ENCODE measurements at places on chromosomes 16 and 17.

DNA sequence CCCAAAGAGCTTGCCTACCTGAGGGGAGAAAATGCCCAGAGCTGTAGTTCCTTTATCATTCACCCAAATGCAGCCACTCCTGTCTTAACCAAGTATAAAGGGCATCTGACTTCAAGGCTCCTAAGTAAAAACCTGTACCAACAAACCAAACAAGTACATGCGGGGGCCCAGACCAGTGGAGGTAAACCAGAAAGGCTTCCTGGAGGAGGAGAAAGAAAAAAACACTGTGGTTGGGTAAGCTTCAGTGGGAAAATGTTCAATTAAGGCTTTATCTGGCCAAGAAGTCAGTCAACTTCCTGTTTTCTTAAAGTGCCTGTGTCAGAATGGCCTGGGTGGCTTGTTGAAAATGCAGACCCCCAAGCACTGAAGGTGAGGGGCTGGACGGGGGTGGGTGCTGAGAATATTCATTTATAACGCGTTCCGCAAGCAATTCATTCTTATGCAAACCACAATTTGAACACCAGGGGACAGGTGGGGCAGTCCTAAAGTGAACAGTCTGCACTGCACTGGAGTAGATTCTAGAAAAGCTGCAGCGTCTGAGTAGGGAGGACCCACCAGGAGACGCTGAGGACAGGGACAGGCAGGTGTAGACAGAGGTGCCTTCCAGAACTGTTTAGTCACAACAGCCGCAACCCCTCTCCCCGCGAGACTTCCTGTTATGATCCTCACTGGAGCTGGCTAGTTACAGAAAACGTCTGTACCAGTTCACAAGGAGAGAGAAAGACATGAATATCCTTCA is 467.1 kb downstream of the SOX9 start:
- no peak for DNase-seq
- peaks cover 40% of the 10 kb centered on the region for H3K27me3 ChIP-seq
- no peak overlapping the region for H3K4me3 ChIP-seq

DNA sequence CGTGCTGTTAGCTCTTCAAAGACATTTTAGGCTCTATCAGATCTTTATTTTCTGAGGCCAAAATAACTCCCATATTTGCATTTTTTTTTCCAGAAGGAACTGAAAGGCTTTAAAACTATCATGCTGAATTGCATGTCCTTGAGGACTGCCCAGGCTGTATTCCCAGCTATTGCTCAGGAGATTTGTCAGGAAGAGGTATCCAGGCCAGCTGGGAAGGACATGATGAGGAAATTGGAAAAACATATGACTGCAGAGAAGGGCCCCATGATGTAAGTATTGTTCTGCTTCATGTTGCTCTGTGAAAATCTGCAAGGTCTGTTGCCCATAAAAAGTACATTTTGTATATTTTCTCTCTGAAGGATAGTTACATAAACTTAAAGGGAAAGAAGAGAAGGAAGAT is 5.7 kb downstream of the CDC6 start:
- DNase-seq = no peak
- H3K27me3 ChIP-seq = no peaks in the 10 kb centered on the region
- no peak overlapping the region for H3K27ac ChIP-seq
- no peaks in the 10 kb centered on the region for H3K36me3 ChIP-seq
- H3K4me3 ChIP-seq = no peak overlapping the region

- no peaks in the 10 kb centered on the region for H3K36me3 ChIP-seq
- H3K4me1 ChIP-seq = no peaks in the 10 kb centered on the region
- H3K4me3 ChIP-seq = no peak overlapping the region
- H3K27ac ChIP-seq = no peak overlapping the region
- DNase-seq = no peak
These were observed 302.7 kb upstream of the PMFBP1 start for GRCh38 chr16:72474501-72475123.

DNA sequence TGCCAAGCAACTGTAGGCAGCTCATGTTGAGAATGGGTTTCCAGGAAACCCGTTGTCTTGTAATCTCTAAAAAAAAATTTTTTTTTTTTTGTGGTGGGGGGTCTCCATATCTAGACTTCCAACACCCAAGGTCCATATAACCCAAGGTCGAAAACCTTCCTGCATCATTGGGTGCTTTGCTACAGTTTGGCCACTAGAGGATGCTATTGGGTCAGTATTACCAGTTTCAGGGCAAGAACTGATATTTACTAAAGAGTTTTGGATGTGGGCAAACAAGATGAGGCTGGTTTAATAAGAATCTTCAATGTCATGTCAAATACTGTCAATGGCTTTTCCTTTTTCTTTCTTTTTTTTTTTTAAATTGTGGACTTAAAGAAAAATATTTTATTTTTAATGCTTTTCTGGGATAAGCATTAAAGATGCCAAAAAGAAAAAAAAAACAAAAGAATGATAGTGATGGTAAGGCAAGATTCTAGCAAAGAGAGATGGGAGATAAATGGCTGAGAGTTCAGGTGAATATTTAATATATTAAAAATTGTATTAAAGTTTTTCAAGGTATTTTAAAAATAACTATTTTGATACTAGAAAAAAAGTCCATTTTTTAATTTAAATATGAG is 62.2 kb downstream of the DHRS7C start:
- H3K36me3 ChIP-seq = no peaks in the 10 kb centered on the region
- no peak overlapping the region for H3K4me3 ChIP-seq
- peaks cover 14% of the 10 kb centered on the region for H3K27me3 ChIP-seq
- no peak overlapping the region for H3K27ac ChIP-seq
- DNase-seq = no peak

DNA sequence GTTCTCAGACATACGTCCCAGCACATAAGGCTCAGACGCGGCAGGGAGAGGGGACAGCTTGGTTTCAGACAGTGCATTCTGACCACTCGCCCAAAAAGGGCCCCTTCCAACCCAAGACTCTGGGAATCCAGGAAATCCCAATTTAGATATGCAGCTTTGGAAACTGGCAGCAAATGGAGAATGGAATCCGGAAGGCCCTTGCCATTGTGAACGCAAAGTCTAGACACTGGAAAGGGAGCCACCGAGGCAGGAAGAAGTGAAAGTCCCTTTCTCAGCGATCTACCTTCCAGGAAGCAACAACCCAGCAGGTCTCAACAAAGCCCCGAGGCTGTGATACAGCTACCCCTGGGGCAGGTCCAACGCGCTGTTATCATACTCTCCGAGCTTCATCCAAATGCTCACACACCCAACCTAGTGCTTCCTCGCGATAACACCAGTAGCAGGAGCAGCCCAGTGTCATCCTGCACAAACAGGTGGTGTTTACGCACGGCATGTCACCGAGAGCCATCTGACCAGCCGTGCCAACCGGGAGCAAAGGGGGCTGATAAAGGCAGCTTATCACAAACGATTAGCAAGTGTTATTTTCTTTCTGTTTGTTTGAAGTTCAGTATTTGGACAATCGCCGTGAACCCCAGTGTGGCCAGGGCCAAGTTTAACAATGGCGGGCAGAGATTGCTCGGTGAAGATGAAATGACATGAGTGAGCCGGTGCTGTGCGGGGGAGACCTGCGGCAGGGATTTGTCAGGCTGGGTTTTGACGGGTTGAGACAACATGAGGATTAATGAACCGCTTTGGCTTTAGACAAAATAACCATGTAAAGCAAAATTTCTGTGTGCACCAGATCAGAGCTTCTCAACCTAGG is 240.6 kb downstream of the FOXL1 start:
- no peaks in the 10 kb centered on the region for H3K36me3 ChIP-seq
- H3K4me1 ChIP-seq = no peaks in the 10 kb centered on the region
- no peak for DNase-seq
- H3K27me3 ChIP-seq = peaks cover 15% of the 10 kb centered on the region
- no peak overlapping the region for H3K27ac ChIP-seq
- no peak overlapping the region for H3K4me3 ChIP-seq

DNA sequence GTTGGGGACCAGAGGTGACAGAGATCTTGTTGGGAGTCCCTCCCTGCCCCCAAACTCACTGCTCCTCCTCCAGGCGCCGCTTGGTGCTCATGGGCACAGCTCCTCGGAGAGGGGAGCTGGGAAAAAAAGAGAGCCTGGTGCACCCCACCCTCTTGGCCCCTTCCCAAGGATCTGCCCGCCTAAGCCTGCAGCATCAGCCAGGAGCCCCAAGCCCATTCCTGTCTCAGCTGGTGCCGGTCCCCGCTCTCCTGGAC is 400 bp downstream of the HCFC1R1 start:
- peak overlapping the region; percentile 94 for H3K4me3 ChIP-seq
- peak; percentile 44 for DNase-seq
- peaks cover 18% of the 10 kb centered on the region for H3K36me3 ChIP-seq
- peak overlapping the region; percentile 97 for H3K27ac ChIP-seq
- peaks cover 59% of the 10 kb centered on the region for H3K4me1 ChIP-seq

GRCh38 chr16:27390151-27390550 is 11.8 kb upstream of the IL21R start:
- H3K27ac ChIP-seq = no peak overlapping the region
- H3K4me3 ChIP-seq = no peak overlapping the region
- H3K36me3 ChIP-seq = no peaks in the 10 kb centered on the region

DNA sequence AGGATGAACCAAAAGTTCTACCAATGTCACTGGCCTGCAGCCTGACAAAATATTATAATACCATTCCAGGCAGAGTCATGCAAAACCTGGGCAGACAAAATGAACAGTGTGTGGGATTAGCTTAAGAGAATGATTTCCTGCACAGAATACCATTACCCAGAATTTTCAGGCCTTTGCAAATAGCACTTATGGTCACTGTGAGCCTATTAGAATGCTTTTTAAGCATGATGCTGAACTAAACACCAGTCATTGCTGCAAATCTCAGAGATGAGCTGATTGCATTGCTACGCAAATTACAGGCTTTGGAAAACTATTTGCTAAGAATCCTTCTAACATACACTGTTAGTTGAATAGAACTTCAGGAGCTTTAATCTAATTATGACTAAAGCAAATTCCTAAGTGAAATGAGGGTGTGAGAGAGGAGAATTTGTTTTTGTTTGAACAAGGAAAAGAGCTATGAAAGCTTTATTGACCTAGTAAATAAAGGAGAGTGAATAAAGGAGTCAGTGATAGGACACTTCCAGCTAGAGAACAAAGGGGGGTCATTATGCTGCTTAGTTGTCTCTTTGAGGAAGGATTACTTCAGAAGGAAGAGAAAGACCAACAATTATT is 398.8 kb downstream of the HS3ST3B1 start:
- DNase-seq = no peak
- H3K27ac ChIP-seq = no peak overlapping the region
- no peaks in the 10 kb centered on the region for H3K4me1 ChIP-seq
- no peak overlapping the region for H3K4me3 ChIP-seq
- no peaks in the 10 kb centered on the region for H3K27me3 ChIP-seq

DNA sequence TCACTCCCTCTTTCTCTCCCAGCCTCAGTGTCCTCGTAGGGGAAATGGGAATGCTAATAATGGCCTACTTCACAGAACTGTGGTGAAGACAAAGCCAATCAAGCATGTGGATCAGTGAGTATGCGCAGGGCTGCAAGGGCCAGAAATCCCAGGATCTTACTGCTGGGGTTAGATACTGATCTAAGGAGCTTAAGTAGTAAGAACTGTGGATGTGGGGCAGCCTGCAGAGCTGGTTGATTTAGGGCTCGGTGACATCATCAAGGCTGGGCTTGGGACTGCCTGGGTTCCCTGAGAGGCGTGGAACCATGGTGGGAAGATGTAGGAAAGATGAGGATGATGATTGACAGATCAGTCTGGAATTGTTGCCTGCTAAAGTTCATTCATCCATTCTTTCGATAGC is 25.6 kb downstream of the GOSR2 start:
- no peak overlapping the region for H3K27ac ChIP-seq
- H3K4me3 ChIP-seq = no peak overlapping the region
- DNase-seq = no peak
- peaks cover 37% of the 10 kb centered on the region for H3K4me1 ChIP-seq
- H3K27me3 ChIP-seq = no peaks in the 10 kb centered on the region
- H3K36me3 ChIP-seq = peaks cover 5% of the 10 kb centered on the region

DNA sequence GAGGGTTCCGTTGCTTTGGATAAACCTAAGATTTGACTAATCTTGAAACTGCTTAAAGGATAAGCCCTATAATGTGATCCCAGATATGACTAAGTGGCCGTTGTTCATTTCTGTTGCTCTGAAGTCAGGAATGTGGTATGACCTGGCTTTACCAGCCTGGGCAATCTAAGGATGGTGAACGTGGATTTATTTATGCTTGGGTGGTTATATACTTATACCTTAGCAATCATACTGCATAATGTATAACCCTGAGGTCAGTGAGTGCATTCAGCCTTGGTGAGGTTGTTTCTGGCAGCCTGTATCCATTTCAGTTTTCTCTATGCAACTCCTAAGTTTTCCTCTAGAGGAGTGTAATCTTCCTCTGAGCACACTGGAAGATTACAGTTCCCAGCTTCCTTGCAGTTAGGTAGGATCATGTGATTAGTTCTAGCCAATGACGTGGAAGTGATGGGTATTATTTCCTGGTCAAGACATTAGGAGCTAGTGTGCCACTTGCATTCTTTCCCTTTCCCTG is 41.9 kb downstream of the FTO start:
- peaks cover 15% of the 10 kb centered on the region for H3K4me1 ChIP-seq
- peaks cover 5% of the 10 kb centered on the region for H3K36me3 ChIP-seq
- H3K4me3 ChIP-seq = no peak overlapping the region
- H3K27me3 ChIP-seq = no peaks in the 10 kb centered on the region
- no peak for DNase-seq
- H3K27ac ChIP-seq = peak overlapping the region; percentile 32

DNA sequence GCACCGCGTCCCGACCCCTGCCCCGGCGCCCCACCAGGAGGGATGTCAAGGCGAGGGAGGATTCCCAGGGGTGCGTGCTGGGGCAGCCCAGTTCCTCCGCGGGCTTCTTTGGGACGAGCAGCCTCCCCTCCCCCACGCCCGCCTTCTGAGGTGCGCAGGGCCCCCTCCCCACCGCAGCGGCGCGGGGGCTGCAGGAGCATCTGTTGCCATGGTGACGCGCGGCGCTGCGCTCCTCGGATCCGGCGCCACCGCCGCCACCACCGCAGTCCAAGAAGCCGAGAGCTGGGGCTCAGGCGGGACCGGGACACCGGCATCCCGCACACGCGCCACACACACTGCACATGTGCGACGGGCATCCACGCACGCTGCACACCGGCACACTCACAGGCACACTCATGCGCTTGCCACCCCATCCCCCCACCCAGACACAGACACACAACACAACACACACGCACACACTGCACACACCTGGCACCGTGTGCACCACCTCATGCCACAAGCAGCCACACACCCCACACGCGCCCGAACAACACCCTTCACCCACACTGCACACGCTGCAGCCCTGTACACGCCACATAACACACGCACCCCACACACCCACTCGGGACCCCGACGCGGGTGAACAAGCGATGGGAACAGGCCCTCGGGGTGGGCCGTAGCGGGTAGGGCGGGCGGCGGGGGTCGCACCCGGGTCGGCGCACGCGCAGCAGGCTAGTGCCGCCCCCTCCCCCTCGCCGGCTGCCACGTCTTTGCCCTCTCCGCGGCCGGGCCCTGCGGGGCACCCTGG is 17.0 kb downstream of the ENPP7 start:
- peaks cover 19% of the 10 kb centered on the region for H3K4me1 ChIP-seq
- peaks cover 44% of the 10 kb centered on the region for H3K27me3 ChIP-seq
- no peak overlapping the region for H3K27ac ChIP-seq

DNA sequence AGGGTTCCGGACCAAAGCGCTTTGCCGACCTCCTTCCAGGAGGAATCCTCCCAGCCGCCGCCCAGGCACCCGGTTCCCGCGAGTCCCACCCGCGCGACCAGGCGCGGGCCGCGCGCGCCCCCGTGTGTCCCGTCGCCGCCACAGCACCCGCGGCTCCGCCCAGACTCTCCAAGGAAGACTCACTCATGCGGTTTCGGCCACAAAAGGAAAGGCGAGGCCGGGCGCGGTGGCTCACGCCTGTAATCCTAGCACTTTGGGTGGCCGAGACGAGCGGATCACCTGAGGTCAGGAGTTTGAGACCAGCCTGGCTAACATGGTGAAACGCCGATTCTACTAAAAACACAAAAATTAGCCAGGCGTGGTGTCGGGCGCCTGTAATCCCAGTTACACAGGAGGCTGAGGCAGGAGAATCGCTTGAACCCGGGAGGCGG is 3.5 kb upstream of the PKMYT1 start:
- peak; percentile 69 for DNase-seq
- H3K27ac ChIP-seq = no peak overlapping the region

Measured in naive thymus-derived CD8-positive, alpha-beta T cell (primary cell).